ENCODE measurements at places on chromosomes 11 and 22. TPM values are rescaled to one million over a fixed set of nuclear protein-coding genes. Genes with fewer than 3 reads are reported as not detected.
A peak's percentile ranks its signal among the peaks of the same experiment; 100 is the strongest.

The DEUP1 gene
- not detected for total RNA-seq

The PIWIL4 gene
- total RNA-seq: 0.41 TPM

The KIAA1671 gene
- total RNA-seq: 16.5 TPM

The TRPM5 gene
- total RNA-seq: not detected

The GRAP2 gene
- total RNA-seq: 31.3 TPM

GRCh38 chr11:15609445-15609844 is 494.7 kb downstream of the INSC start:
- H3K27ac ChIP-seq: no peak overlapping the region
- H3K4me1 ChIP-seq: no peaks in the 10 kb centered on the region
- DNase-seq: no peak

GRCh38 chr11:96199563-96200025 is 143.4 kb downstream of the MAML2 start:
- no peak for DNase-seq
- H3K4me1 ChIP-seq: peaks cover 66% of the 10 kb centered on the region
- peak overlapping the region; percentile 81 for H3K27ac ChIP-seq
- no peaks in the 10 kb centered on the region for H3K27me3 ChIP-seq
- H3K4me3 ChIP-seq: peak overlapping the region; percentile 8

DNA sequence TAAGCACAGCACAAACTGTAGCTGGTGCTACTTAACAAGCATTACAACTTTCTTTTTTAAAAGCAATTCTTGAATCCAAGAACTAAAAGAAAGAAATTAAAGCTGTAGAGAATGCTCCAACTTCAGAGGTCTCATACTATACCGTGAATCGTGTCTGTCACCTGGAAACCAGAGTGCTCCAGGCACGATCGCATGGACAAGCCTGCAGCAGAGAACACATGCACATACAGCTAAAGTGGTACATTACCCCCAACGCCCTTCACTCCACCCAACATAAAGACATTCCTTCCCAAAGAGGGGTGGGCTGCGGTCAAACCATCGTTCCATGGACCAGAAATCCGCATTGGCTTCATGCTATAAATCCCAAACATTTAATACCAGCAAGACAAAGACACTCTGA is 31.5 kb downstream of the CHKA start:
- H3K27ac ChIP-seq: no peak overlapping the region
- DNase-seq: no peak
- H3K4me1 ChIP-seq: no peaks in the 10 kb centered on the region
- no peaks in the 10 kb centered on the region for H3K36me3 ChIP-seq
- no peak overlapping the region for H3K4me3 ChIP-seq

DNA sequence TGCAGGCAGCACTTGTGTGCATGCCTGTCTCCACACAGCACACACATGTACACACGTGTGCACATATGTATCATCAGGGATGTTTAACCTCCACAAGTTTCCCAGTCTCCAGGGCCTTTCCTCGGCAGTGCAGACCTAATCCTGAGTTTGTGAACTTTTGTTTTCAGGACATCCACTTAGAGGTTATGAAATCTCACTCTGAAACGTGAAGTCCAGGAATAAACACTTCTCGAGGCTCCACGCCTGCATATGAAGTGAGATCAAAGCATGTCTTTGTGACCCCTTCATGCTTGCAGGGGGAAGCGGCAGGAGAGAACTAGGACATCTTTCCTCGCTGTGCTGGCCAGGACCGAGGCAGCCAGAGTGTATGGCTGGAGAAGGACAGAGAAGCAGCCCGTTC is 3.1 kb downstream of the SHISAL1 start:
- H3K27me3 ChIP-seq: peaks cover 2% of the 10 kb centered on the region
- H3K4me3 ChIP-seq: no peak overlapping the region
- peaks cover 4% of the 10 kb centered on the region for H3K4me1 ChIP-seq

GRCh38 chr11:13667245-13667644 is 1.2 kb upstream of the FAR1 start:
- peaks cover 20% of the 10 kb centered on the region for H3K36me3 ChIP-seq
- peaks cover 35% of the 10 kb centered on the region for H3K4me1 ChIP-seq
- peaks cover 20% of the 10 kb centered on the region for H3K27me3 ChIP-seq
- peak overlapping the region; percentile 57 for H3K27ac ChIP-seq

DNA sequence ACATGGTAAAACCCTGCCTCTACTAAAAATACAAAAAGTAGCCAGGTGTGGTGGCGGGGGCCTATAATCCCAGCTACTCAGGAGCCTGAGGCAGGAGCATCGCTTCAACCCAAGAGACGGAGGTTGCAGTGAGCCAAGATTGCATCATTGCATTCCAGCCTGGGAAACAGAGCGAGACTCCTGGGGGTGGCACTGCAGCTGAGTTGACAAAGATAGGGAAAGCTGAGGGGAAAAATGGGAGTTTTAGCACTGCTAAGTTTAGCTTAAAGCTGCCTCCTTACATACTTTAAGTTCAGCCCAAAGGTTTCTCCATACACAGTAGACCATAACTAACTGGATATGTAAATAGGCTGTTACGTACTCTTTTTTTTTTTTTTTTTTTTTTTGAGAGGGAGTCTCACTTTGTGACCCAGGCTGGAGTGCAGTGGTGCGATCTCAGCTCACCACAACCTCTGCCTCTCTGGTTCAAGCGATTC is 9.0 kb upstream of the USP28 start:
- no peaks in the 10 kb centered on the region for H3K36me3 ChIP-seq
- no peak for DNase-seq
- H3K27me3 ChIP-seq: peaks cover 7% of the 10 kb centered on the region
- H3K27ac ChIP-seq: no peak overlapping the region
- H3K4me3 ChIP-seq: no peak overlapping the region

DNA sequence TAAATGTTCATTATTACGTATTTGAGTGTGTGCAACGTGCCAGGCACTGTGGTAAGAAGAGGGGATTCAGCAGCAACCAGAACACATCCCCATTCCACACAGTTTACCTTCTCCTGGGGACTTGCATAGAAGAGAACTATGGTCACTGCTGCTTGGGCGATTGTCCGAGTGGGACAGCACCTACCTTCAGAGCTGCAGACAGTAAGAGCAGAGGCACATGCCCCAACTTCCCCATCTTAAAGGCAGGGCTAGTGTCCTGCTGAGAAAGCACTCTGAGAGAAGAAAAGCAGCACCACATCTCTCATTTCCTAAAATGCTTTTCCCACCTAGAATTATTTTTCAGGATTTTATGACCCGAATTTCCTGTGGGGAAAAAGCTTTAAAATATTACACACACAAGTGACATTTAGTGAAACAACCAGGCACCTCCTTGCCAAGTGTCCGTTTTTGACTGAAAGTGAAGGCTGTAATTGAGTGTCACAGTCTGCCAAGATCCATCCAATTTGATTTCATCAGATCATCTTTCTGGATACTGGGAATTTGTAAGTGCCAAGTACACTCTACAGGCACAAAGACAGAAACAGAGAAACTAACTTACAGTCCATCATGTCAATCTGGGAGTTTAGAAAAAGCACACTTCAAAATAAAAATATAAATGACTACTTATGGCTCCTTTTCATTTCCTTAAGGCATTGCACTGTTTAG is 24.6 kb downstream of the TRAF6 start:
- no peaks in the 10 kb centered on the region for H3K27me3 ChIP-seq
- H3K4me1 ChIP-seq: peaks cover 16% of the 10 kb centered on the region
- H3K36me3 ChIP-seq: peaks cover 36% of the 10 kb centered on the region
- no peak for DNase-seq

DNA sequence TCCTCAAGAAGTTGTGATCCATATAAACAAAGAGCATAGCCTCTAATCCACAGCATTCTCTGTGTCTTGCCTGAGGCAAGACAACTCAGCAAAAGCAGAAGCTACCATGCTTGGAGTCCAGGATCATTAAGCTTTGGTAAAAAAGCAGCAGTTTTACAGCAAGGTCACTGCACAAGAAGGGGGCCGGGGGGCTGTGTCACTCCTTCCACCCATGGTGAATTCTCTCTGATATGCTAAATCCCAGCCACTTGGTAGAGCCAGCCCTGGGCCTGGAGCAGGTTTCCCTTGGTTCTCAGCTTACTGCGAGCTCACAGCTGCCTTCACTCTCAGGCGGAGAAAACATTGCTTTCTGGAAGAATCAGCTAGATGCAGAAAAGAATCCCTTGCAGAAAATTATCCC is 144.7 kb downstream of the TENM4 start:
- H3K27ac ChIP-seq: no peak overlapping the region
- no peak overlapping the region for H3K4me3 ChIP-seq
- H3K4me1 ChIP-seq: no peaks in the 10 kb centered on the region
- no peak for DNase-seq
- no peaks in the 10 kb centered on the region for H3K36me3 ChIP-seq
- no peaks in the 10 kb centered on the region for H3K27me3 ChIP-seq

- no peak for DNase-seq
- no peaks in the 10 kb centered on the region for H3K27me3 ChIP-seq
- no peak overlapping the region for H3K27ac ChIP-seq
- no peak overlapping the region for H3K4me3 ChIP-seq
- no peaks in the 10 kb centered on the region for H3K36me3 ChIP-seq
Observed at GRCh38 chr11:112525844-112526590, 265.4 kb upstream of the PLET1 start.

DNA sequence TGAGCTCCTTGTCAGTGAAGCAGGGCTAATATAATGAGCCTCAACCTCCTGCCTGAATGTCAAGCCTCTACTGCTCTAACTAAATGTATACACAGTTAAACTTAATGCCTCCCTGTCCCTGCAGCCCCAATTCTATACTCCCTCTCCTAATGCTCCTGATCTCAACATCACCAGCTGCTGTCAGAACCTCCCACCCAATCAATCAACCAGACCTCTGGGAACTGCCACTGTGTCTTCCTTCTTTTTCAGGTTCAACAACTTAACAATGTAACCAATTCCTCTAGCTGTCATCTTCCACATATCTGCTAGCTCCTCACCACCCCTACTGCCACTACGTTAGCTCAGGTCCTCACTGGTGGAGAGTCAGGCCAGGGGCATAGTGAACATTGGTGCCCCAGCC is 339.8 kb upstream of the NARS2 start:
- no peak overlapping the region for H3K4me3 ChIP-seq
- H3K36me3 ChIP-seq: no peaks in the 10 kb centered on the region
- H3K27ac ChIP-seq: no peak overlapping the region

DNA sequence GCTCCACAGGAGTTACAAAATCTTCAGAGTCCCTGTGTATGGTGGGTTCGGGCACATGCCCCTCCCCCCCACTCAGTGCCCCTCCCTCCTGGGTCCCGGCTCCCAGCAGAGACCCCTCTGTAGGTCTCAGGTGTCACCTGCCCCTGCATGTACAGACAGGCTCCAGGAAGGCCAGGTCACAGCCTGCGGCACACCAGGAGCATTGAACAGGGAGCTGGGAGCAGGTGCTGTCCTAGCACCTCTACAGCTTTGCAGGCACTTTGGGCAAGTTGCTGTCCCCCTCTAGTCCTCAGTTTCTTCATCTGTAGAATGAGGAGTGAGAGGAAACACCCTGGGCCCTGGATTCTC is 80.1 kb upstream of the RTL6 start:
- H3K27me3 ChIP-seq: peaks cover 3% of the 10 kb centered on the region
- H3K36me3 ChIP-seq: no peaks in the 10 kb centered on the region
- H3K4me1 ChIP-seq: no peaks in the 10 kb centered on the region
- DNase-seq: no peak

- peaks cover 53% of the 10 kb centered on the region for H3K4me1 ChIP-seq
- DNase-seq: no peak
- no peaks in the 10 kb centered on the region for H3K27me3 ChIP-seq
- peaks cover 15% of the 10 kb centered on the region for H3K36me3 ChIP-seq
- no peak overlapping the region for H3K27ac ChIP-seq
- H3K4me3 ChIP-seq: peak overlapping the region; percentile 95
Observed at GRCh38 chr11:96391698-96392307, 2.0 kb downstream of the JRKL start.

- H3K27me3 ChIP-seq: no peaks in the 10 kb centered on the region
- peaks cover 49% of the 10 kb centered on the region for H3K4me1 ChIP-seq
- H3K36me3 ChIP-seq: peaks cover 57% of the 10 kb centered on the region
- DNase-seq: no peak
- H3K27ac ChIP-seq: peak overlapping the region; percentile 34
- H3K4me3 ChIP-seq: peak overlapping the region; percentile 39
Observed at GRCh38 chr11:123055191-123055901, 6.6 kb downstream of the HSPA8 start.

DNA sequence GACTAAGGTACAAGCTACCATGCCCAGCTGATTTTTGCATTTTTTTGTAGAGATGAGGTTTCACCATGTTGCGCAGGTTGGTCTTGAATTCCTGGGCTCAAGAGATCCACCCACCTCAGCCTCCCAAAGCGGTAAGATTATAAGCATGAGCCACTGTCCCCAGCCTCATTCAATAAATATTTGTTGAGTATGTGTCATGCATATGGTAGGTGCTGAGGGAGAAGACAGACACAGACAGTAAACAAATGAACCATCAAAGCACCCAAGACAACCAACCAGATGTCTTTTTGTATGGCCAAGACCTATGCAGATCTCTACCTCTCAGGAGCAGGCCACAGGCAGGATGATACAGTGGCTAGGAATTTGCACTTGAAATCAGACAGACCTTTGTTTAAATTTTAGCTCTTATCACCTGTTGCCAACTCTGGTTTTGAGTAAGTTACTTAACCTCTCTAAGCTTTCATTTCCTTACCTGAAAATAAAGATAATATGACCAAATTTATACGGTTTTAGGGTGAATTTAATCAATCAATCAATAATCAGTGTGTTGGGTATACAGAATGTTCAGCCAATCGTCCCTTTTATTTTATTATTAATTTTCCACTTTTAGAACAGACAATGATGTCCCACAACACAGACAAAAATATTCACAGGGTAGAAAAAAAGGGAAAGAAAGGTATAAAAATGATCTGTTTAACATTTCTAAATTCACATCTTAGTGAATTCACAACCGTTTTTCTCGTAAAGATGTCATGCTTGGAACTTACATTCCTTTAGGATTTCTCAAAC is 128.2 kb downstream of the SGSM3 start:
- no peak for DNase-seq
- peaks cover 6% of the 10 kb centered on the region for H3K36me3 ChIP-seq
- H3K4me1 ChIP-seq: peaks cover 15% of the 10 kb centered on the region
- no peak overlapping the region for H3K4me3 ChIP-seq
- H3K27ac ChIP-seq: no peak overlapping the region

DNA sequence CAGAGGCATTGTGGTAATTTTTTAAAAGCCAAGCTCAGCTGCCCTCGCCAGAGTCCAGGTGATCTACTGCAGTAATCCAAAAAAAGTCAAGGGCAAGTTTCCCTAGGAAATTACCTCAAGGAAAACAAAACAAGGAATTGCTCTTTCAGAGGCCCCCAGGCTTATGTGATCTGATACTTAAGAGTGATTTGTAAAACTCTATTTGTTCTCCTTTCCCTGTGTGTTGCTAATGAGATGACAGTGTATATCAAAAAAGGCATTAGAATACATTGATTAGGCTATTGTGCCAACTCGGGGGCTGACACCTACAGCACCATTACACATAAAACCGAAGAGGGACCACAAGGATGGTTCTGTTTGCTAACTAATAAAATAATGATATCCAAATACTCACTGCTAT is 44.5 kb upstream of the CHRM4 start:
- DNase-seq: no peak
- H3K4me3 ChIP-seq: no peak overlapping the region
- H3K27ac ChIP-seq: no peak overlapping the region
- H3K27me3 ChIP-seq: no peaks in the 10 kb centered on the region

DNA sequence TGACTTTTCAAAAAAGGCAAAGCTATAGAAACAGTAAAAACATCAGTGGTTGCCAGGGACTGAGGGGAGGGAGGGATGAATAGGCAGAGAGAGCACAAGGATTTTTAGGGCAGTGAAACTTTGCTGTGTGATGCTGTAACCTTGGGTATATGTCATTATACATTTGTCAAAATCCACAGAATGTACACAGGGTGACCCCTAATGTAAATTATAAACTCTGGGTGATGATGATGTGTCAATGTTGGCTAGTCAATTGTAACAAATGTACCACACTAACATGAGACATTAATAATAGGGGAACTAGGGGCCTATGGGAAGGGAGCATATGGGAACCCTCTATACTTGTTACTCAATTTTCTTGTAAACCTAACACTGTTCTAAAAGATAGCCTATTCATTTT is 24.8 kb downstream of the RIBC2 start:
- H3K27me3 ChIP-seq: peaks cover 12% of the 10 kb centered on the region
- peaks cover 22% of the 10 kb centered on the region for H3K4me1 ChIP-seq
- H3K4me3 ChIP-seq: no peak overlapping the region
- no peaks in the 10 kb centered on the region for H3K36me3 ChIP-seq
